Amygdala (tissue), 56 donors: ENCODE measurements at places on chromosomes 11 and 22.

DNA sequence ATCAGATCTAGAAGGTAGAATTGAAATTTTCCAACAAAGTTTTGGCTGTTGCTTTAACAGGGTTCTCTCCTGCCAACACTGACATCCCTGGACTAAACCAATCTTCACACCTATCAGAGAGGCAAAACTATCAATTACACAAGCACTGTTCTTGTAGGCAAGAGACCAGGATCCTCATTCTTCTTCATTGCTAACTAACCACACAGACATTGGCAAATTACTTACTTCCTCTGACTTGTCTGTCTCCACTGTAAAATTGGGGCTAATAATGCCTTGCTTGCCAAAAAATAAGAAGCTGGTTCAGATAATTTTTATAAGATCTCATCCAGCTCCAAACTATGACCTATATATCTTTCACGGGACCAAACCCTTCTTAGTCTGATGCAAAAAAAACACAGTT is 93.8 kb upstream of the DDI1 start:
- DNase-seq: no peak

- DNase-seq: no peak
Measured at GRCh38 chr11:115284773-115285172, 219.4 kb downstream of the CADM1 start.

DNA sequence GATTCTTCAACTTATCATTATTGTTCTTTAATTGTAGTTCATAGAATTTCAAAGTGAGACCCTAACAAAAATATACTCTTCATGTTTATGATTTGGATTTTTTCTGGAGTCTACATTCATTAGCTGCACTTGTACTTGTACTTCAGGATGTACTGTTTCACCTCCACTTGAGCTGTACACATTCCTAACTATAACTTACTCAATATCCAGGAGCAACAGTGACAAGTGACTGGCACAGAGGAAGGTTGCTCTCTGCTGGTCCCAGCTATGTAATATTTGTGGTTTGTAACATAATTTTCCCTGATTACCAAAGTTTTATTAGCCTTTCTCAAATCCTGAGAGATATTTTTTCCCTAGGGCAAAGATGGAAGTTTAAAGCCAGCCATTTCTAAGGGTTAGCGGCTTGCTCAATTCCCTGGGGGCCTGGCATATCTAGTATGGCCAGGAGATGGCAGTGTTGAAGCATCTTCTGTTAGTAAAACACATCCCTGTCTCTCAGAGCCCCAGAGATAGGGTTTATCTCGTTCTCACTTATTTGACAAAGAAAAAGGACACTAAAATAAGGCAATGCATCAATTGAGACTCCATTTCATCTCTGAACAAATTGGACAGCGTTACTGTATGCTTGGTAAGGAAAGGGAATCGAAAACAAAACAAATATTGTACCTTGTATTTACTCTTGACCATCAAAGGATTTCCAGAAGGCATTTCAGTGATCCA is 14.2 kb downstream of the OR52A5 start:
- DNase-seq: peak; percentile 6

DNA sequence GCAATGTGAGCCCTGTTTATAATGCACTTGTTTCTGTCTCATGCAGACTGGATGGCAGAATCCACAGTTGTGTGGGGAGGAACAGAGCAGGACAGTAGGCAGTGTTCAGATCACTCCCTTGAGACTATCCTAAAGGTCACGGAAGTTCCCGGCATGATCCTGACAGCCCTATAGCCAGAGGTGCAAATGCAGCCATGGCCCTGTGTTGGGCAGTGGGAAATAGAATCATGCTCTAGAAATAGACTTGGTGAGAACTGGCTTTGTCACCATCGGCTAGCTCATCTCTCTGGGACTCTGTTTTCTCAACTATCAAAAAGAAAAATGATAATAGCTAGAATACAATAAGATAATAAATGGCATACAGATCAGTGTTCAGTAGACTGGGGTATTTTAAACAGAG is 123.2 kb downstream of the FEZ1 start:
- no peak for DNase-seq

GRCh38 chr11:69425895-69426544 is 55.4 kb upstream of the LINC01488 start:
- no peak for DNase-seq

GRCh38 chr11:86167499-86168164 is 76.9 kb upstream of the EED start:
- DNase-seq: no peak

DNA sequence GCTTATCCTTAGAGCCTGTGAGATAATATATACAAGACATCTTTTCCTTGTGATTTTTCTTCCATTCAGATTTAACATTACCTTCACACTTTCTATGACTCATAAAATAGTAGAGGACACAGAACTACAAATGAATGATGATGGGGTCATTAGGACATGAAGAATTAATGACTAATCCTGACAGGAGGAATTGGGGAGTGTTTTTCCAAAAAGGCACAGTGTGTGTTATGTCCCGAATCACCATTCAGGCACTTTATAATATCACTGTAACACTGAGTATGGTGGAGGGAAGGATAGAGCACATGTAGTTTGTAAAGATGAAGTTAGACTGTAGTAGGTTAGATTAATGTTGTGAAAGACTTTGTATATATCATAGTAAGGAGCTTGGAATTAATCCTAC is 391.3 kb downstream of the JRKL start:
- no peak for DNase-seq

DNA sequence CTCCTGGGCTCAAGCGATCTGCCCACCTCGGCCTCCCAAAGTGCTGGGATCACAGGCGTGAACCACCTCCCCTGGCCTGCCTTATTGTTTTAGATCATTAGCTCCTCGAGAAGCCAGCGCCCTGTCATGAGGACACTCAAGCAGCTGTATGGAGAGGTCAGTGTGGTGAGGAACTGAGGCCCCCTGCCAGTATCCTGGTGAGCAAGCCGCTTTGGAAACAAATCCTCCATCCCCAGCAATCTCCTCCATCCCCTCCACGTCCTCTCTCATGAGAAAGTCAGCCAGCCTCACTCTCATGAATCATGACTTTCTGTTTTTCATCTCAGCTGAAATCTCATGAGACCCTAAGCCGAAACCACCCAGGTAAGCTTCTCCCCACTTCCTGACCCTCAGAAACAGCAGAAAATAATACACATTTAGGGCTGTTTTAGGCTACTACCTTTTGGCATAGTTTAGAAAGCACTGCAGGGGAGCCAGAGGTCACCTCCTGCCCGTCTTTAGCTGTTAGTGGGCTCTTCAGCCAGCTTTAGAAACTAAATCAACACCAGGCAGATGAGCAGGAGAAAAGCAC is 56.0 kb downstream of the CTTN start:
- no peak for DNase-seq
